ENCODE measurements at places on chromosomes 1 and 21.

DNA sequence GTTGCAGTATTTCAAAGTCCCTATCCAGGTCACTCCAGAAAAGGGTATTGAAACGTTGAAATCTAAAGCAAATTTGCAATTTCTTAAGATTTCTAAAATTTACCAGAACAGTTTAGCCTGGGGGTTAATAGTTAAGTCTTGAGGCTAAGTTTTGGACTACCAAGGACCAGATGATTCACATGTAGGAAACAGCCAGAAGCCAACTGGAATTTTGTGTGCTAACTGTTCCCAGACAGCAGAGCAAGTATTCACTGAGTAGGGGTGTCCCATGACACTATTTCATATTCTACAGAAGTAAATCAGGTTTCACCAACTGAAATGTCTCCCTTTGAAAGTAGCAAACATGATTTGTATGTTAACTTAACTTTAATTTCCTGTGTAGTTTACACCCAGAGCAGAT is 11.5 kb upstream of the C1orf105 start:
- DNase-seq, result no peak

DNA sequence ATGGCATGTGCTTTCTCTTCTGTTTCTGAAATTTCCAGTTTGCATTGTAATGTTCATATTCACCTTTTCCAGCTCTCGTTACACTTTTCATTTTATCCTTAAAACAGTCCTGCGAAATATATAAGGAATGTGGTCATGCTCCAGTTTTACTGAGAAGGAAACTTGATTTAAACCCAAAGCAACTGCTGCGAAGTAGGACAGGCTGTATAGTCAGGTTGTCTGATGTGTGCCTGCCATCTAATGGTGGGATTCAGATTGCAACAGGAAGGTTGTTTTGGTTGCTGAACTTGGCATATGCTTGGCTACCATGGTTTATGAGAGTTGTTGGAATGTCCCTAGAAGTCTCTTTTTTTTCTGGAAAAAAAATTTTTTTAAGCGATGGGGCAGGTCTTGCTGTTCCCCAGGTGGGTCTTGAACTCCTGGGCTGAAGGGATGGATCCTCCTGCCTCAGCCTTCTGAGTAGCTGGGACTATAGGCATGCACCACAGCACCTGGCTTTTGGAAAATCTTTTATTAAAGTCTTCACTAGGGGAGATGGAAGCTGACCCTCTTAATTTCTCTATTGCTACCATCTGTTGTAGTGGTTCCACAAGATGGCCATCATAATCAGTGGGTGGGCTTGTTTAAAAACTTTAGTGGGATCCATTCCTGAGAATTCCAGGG is 86.9 kb downstream of the UCK2 start:
- DNase-seq, result no peak

GRCh38 chr1:178768423-178768822 is 43.4 kb downstream of the RALGPS2 start:
- no peak for DNase-seq

- no peak for DNase-seq
These were observed 157.2 kb upstream of the TMEM51 start for GRCh38 chr1:14996133-14997050.

GRCh38 chr1:24986372-24986965 is 56.4 kb upstream of the RUNX3 start:
- no peak for DNase-seq

DNA sequence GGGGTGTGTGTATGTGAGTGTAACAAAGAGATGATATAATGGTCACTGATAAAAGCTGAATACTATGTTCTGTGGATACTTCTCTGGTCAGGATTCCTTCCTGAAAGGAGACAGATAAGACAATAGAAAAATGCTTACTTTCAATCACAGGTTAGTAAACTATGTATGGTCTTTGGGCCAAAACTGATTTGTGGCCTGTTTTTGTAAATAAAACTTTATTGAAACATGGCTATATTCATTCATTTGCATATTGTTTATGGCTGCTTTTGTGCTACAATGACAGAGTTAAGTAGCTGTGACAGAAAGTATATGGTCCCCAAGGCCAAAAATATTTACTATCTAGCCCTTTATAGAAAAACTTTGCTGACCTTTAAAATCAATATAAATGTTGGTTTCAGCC is 82.2 kb upstream of the DMRTA2 start:
- DNase-seq, result no peak

GRCh38 chr1:203558064-203558760 is 64.3 kb downstream of the OPTC start:
- DNase-seq, result peak; percentile 63

GRCh38 chr1:217747156-217747769 is 116.1 kb downstream of the SPATA17 start:
- no peak for DNase-seq

- DNase-seq, result peak; percentile 9
These were observed 16.2 kb downstream of the ATP1A4 start for GRCh38 chr1:160167580-160167979.

DNA sequence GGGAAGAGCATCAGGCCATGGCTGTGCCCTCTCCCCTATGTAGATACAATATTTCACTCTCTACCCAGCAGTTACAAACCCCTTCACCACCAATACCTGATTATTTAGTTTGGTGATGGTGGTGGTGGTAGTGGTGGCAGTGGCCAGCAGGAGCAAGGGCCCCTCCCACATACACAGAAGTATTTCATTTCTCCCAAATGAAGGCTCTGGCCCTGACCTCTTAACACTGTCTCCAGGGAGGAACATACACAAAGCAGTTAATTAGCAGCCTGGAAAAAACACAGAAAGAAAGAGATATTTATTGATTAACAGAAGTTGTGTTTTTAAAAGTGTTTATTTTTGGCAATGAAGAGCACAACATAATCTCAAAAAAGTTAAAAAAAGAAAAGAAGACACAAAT is 212.7 kb upstream of the SAMSN1 start:
- no peak for DNase-seq

GRCh38 chr1:41122851-41123518 is 101.5 kb upstream of the SLFNL1 start:
- DNase-seq, result no peak

DNA sequence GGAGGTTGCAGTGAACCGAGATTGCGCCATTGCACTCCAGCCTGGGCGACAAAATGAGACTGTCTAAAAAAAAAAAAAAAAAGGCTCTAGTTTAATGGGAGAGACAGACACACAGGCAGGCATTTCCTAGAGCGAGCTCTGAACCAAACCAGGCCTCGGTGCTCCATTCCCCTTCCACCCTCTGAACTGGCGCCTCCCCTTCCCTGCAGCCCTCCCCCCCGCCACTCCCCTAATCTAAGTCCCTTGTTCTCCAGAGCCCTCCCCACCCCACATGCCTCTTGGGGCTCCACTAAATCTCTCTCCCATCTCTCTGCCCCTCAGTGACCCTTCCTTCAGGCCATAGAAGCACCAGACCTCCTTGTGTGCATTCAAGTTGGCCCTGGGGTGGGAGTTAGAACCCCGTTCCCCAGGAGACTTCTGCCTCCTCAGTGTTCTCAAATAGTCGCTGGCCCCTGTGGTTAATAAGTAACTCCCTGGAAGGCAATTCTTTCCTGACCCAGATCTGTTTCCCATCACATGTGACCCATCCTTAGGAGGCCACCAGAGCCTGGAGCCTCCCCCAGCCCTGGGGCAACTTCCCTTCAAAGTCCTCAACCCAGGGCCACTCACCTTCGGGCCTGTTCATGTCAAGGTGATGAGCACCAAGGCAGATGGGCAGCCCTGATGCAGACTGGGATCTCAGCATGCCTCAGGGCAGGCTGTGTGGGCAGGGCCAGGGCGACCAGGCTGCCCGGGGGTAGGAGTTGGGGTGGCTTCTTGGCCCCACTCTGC is 42.6 kb upstream of the EPB41 start:
- no peak for DNase-seq

GRCh38 chr1:183477986-183478781 is 5.9 kb downstream of the SMG7 start:
- DNase-seq, result no peak

DNA sequence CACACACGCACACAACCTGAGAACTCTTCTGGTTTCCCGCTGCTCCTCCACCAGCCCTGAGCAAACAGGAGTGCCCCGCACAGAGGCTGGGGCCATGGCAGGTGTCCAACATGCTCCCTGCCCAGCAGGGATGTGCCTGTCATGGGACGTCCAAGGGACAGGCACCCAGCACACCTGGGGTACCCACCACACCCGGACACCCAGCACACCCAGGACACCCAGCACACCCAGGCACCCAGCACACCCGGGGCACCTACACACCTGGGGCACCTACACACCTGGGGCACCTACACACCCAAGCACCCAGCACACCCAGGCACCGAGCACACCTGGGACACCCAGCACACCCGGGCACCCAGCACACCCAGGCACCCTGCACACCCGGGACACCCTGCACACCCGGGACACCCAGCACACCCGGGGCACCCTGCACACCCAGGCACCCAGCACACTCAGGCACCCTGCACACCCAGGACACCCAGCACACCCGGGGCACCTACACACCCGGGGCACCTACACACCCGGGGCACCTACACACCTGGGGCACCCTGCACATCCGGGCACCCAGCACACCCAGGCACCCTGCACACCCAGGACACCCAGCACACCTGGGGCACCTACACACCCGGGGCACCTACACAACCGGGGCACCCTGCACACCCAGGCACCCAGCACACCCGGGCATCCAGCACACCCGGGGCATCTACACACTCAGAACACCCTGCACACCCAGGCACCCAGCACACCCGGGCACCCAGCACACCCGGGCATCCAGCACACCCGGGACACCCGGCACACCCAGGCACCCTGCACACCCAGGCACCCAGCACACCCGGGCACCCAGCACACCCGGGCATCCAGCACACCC is 37.9 kb downstream of the UBE2G2 start:
- no peak for DNase-seq

- DNase-seq, result no peak
These were observed 13.9 kb downstream of the DLGAP3 start for GRCh38 chr1:34915521-34915920.

- peak; percentile 81 for DNase-seq
These were observed 14.1 kb downstream of the AZIN2 start for GRCh38 chr1:33094971-33095604.

DNA sequence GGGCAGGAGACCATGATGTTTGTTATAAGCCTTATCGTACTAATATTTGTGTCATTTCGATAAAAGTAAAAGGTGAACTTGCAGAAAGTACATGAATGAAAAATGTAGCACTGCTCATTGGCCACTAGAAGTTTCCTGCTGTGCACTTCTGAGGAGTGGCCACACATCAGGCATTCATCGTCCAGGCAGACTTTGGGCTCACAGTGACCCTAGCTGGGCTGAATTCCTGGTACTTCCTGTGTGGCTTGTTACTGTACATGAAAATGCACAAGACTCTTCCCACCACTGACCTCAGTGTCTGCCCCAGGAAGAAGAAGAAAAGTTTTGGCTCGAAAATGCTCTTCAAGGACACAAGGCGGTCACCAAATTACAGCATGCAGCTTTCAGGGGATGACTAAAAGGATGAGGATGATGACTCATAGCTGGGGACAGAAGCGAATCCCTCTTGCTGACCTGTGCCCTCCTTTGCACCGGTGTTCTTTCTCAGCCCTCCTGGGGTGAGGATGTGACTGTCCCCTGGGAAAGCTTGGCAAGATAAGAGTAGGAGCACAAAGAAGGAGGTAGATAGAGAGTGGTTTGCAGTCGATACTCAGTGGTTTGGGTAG is 252.4 kb upstream of the KAZN start:
- no peak for DNase-seq

- no peak for DNase-seq
These were observed 781.4 kb downstream of the BRINP3 start for GRCh38 chr1:189696297-189696696.

DNA sequence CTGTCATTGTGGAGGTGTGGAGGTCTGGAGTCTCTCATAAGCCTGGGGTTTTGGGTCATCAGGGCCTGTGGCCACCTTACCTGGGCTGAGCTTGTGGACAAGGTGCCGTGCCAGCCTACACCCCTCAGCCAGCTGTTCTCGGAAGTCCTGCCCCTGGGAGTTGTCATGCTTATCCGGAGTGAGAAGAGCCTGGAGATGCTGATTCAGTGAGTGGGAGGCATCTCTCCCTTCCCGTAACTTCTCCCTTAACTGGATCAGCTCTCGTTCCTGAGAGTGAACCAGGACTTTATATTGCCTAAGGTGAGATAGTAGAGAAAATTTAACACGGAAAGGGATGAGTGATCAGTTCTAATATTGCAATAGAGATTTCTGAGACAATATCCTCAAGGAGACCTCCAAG is 30.0 kb upstream of the REG4 start:
- DNase-seq, result no peak

GRCh38 chr1:42932442-42932941 is 26.2 kb downstream of the SLC2A1 start:
- no peak for DNase-seq

DNA sequence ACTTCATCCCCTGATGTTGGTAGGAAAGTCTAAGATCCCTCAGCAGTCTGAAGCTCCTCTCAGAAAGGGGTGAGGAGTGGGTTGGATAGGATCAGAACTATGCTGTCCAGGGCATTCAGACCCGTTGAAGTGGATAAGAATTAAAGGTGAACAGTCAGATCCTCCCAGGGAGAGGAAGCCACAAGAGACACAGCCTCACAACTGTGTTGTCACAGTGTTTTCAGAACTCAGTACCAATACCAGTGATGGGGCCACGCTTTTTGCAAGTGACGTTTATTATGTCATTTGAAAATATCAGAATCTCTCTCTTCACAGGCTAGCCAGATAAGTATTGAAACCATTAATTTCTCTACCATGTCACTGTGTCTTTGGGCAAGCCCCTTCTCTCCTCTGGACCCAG is 15.4 kb upstream of the EPS15 start:
- no peak for DNase-seq

GRCh38 chr1:115545791-115546733 is 95.7 kb upstream of the VANGL1 start:
- no peak for DNase-seq

- DNase-seq, result no peak
These were observed 62.5 kb downstream of the IL23R start for GRCh38 chr1:67228791-67229190.
